ENCODE measurements at places on chromosomes 12 and 14.

DNA sequence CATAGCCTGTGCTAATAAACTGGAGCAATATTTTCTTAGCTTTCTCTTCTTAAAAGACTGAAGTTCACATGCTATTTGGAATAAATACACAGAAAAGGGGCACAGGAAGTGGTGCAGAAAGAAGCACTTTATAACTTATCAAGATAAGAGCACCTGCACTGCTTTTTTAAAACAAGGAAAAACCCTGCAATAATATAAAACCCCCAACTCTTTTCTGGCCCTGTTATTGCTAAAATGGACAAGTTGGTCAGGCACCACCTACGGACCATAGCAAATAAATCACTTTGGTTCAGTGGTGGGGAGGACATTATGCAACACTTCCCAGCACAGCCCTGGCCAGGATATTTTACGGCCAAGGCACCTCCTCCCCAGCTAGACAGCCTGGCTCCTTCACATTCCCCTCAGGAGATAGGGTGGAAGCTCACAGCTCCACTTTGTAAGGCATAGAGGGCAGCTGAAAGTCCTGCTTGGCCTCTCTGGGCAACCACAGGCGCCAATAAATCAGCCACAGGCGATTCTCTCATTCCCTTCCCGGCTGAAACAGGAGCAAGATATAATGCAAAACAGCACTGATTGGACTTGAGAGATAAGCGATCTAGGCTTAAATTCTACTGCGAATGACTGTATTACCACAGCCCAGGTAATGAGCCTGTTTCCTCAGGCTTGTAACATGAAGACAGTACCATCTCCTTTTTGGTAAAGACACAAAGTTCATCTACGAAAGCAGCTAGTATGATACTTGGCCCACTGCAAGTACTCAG, 2.0 kb downstream of the ZBTB25 start:
- no peak for DNase-seq

- no peak for DNase-seq
These were observed 91.8 kb downstream of the ITPK1 start for GRCh38 chr14:93023802-93024434.

DNA sequence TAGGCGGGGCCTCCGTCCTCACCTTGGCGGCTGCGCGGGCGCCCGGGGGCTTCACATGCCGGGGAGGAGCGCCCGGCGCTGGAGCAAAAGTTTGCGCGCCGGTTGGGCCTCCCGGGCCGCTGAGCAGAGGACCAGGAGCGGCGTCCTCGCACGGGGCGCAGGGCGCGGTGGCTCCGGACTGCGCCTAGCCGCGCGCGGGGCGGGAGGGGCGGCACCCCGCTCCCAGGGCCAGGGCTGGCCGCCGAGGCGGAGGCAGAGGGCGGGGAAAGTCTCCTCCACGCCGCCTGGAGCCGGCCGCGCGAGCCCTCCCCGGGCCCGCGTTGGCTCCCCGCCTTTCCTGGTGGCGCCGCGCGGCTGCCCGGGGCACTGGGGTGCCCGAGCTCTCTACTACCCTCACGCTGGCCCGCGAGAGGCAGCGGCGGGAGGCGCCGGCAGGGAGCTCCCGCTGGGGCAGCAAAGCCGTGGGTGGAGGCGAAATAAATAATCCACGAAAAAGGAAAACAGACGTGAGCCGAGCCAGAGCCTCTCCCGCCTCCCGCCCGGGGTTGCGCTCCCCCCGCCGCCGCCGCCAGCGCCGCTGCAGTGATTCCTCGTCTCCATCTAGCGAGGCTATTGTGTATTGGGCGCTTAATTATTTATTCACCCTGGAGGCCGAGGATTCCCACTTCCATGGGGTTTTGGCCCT, 400 bp upstream of the PRIMA1 start:
- no peak for DNase-seq

DNA sequence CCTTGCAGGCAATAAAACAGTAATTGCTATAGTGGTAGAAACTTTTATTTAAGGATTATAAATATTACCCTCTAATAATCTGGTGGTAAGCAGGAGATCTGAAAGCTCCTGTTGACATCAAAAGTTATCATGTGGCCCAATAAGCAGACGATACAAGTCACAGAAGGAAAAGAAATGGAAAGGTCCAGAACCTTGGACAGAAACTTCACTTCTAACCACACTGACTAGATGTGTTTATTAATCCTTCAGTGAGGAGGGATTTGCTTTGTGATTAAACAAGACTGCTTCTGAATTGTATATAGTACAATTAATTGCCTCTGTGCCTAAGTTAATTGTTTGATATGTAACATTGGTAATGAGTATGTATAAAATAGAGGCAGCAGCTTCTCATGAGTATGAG, 652.7 kb upstream of the MIS18BP1 start:
- no peak for DNase-seq

DNA sequence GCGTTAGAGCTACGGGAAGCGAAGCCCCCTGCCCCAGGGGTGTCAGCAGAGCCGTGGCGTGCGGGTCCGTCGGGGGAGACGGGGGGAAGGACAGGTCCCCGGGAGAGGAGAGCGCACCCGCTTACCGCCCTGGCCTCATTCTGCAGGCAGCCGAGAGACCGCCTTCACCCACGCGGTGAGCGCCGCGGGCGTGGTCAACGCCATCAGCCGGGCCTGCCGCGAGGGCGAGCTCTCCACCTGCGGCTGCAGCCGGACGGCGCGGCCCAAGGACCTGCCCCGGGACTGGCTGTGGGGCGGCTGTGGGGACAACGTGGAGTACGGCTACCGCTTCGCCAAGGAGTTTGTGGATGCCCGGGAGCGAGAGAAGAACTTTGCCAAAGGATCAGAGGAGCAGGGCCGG, 10.5 kb downstream of the WNT5B start:
- DNase-seq: no peak

DNA sequence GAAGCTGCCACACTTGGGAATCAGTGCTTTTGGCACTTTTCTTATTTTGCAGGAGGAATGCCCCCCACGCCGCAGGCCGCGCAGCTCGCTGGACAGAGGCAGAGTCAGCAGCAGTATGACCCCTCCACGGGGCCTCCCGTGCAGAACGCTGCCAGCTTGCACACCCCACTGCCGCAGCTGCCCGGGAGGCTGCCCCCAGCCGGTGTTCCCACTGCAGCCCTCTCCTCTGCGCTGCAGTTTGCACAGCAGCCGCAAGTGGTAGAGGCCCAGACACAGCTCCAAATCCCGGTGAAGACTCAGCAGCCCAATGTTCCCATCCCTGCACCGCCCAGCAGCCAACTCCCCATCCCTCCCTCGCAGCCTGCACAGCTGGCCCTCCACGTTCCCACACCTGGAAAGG, 32.3 kb downstream of the EP400 start:
- DNase-seq: no peak

DNA sequence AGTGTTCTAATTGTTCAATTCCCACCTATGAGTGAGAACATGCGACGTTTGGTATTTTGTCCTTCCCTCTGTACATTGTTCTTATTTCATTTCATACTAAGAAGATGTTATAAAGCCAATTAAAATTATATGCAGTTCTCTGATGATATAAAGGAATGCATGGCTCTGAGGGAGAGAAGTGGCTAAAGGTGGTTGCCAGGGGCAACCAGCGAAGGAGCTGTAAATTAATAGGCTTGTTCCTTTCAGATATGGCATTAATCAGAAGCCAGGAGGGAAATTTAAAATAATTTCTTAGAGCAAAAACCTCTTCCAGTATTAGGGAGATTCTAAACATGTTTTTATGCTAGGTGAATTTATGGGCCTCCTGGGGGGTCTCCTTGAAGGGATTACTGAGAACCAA, 227.8 kb downstream of the TMEM117 start:
- no peak for DNase-seq

All from activated CD4-positive, CD25-positive, alpha-beta regulatory T cell treated with anti-CD3 and anti-CD28 coated beads, Interleukin-2, amount 50 U/mL, for 72 hours (primary cell).